ENCODE measurements at places on chromosomes 6 and 20.

GRCh38 chr6:97630604-97631003 lies 347.6 kb upstream of the MMS22L start:
- DNase-seq, result no peak

- DNase-seq, result no peak
These were observed 3.7 kb upstream of the IP6K3 start for GRCh38 chr6:33750244-33750991.

GRCh38 chr6:18491308-18492045 lies 104.3 kb downstream of the RNF144B start:
- DNase-seq, result no peak

- DNase-seq, result no peak
These were observed 802 bp upstream of the FERMT1 start for GRCh38 chr20:6123649-6124014.

- no peak for DNase-seq
These were observed 11.1 kb upstream of the NOTCH4 start for GRCh38 chr6:32234934-32235333.

- DNase-seq, result no peak
These were observed 56.9 kb upstream of the CD2AP start for GRCh38 chr6:47420394-47421371.

GRCh38 chr6:5994234-5994998 lies 12.3 kb downstream of the NRN1 start:
- no peak for DNase-seq

GRCh38 chr20:47141350-47141921 lies 215.1 kb downstream of the ZMYND8 start:
- no peak for DNase-seq

- no peak for DNase-seq
These were observed 65.6 kb downstream of the SLC2A10 start for GRCh38 chr20:46774943-46775560.

DNA sequence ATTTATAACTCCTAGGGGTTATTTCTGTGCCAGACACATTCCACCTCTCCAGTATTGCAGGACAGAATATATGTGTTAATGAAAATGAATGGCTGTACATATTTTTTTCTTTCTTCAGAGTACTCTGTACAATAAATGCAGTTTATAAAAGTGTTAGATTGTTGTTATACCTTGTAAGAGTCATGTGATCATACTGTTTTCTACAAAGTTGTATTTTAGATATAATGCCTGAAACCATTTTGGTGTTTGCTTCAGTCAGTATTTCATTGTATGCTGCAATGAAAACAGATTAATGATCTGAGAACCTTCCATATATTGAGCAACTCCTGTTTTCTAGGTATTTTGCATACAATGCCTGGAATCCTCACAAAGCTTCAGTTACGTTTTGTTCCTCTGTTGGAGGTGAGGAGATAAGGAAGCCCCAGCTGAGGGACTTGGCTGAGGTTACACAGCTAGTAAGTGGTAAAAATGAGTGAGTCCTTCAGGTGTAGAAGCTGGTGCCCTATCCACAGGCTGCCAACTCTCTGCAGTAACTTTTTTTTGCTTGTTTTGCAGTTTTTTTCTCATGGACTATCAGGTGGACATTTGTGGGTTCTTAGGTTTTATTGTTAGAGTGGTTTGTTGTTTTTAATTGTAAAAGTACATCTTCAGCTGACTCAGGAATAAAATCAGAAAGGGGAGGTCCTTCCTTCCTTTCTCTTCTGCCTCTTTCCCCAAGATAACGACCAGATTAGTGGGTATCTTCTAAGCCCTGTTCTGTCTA lies 11.6 kb downstream of the PDCD2 start:
- no peak for DNase-seq

- DNase-seq, result no peak
These were observed 135.4 kb downstream of the JPH2 start for GRCh38 chr20:44051661-44052000.

DNA sequence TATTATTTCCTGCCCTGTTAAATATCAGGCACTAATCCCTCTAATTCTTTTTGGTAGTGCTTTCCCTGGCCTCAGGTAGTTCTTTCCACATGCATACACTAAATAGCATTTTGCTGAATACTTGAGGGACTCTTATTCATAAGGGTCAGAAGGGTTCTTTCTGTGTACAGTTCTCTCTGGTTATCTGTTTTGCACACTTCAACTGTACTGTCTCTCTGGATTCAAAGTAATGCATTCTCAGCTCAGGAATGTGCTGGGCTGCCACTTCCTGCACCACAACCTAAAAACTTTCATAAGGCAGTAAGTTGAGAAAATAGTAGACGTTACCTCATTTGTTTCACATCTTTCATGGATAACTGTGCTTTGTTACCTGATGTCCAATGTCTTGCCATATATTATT lies 32.1 kb downstream of the C6orf141 start:
- DNase-seq, result no peak

GRCh38 chr6:144696610-144697368 lies 411.7 kb downstream of the UTRN start:
- no peak for DNase-seq

GRCh38 chr6:106163966-106164877 lies 78.1 kb downstream of the PRDM1 start:
- peak; percentile 39 for DNase-seq

- DNase-seq, result no peak
These were observed 127.4 kb upstream of the ARMC2 start for GRCh38 chr6:108720827-108721226.

DNA sequence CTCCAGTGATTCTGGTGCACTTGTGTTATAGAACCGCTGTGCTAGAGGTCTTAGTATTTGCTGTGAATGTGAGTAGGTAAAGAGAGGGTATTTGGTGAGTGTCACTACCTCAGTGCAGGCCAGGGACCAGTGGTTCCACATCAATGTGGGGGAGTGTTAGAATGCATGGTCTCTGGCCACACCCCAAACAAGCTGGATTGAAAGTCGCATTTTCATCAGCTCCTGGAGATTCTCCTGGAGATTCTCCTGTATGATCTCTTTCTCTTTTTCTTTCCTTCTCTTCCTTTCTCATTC lies 26.8 kb upstream of the BCAS1 start:
- DNase-seq, result no peak

GRCh38 chr6:42334870-42335269 lies 116.9 kb downstream of the TRERF1 start:
- no peak for DNase-seq

DNA sequence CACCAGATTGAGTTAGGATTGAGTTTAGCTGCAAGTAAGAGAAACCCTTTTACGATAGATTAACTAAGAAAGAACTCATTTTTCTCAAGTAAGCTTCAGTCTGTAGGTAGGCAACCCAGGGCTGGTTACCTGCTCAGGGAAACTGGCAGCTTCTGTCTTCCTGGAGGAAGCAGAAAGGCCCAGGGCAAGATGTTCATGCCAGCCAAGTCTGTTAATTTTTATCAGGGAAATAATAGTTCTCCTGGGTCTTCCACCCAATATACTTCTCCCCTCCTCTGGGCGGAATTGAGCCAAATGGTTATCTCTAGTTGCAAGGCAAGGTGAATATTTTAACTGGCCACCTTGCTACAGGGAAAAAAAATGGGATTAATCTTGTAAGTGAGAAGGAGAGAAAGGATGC lies 98.2 kb downstream of the UTRN start:
- DNase-seq, result no peak

GRCh38 chr6:160034036-160034930 lies 65.4 kb downstream of the IGF2R start:
- DNase-seq, result no peak

DNA sequence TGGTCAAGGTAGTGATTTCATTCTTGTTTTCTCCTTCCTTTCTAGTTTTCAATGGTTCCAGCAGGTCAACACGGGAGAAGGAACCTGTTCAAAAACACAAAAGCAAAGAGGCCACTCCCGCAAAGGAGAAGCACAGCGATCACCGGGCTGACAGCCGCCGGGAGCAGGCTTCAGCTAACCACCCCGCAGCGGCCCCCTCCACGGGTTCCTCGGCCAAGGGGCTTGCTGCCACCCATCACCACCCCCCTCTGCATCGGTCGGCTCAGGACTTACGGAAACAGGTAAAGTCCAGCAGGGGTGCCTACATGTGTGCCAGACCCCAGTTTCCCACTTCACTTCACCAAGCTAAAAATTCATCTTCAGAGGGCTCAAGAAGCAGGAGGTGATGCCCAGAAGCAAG lies 175.6 kb downstream of the DTNBP1 start:
- no peak for DNase-seq

Measured in C1 segment of cervical spinal cord (tissue), 14 donors.